Muscle of leg (tissue), 16 donors: ENCODE measurements at places on chromosomes 4 and X. TPM values are rescaled to one million over a fixed set of nuclear protein-coding genes. Genes with fewer than 3 reads are reported as not detected.

GRCh38 chr4:148289740-148290139, 152.5 kb downstream of the NR3C2 start:
- no peaks in the 10 kb centered on the region for H3K36me3 ChIP-seq
- no peak overlapping the region for H3K27ac ChIP-seq
- DNase-seq = no peak
- no peaks in the 10 kb centered on the region for H3K27me3 ChIP-seq
- no peak overlapping the region for H3K4me3 ChIP-seq
- peaks cover 7% of the 10 kb centered on the region for H3K4me1 ChIP-seq

DNA sequence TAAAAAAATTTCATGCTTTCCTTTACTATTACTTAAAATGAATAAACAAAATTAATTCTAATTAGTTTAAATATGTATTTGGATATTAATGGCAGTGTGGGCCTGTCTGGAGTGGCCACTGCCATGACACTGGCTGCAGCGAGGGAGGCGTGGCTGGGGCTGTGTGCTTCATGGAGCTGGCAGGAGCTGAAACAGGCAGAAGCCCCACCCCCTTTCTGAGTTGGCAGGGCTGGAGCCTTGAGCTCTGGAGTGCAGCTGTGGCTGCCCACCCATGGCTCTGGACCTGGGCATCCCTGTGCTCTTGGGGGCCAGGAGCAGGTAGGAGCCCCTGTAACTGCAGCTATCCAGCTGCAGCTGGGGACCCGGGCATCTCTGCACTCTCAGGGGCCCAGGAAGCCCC, 8.2 kb upstream of the HSD17B11 start:
- H3K4me1 ChIP-seq = no peaks in the 10 kb centered on the region
- no peak overlapping the region for H3K27ac ChIP-seq
- H3K36me3 ChIP-seq = no peaks in the 10 kb centered on the region
- no peak for DNase-seq
- H3K4me3 ChIP-seq = no peak overlapping the region

- no peaks in the 10 kb centered on the region for H3K36me3 ChIP-seq
- no peaks in the 10 kb centered on the region for H3K4me1 ChIP-seq
- DNase-seq = peak; percentile 59
- H3K4me3 ChIP-seq = no peak overlapping the region
Measured at GRCh38 chrX:14039344-14039743, 9.7 kb upstream of the GEMIN8 start.

DNA sequence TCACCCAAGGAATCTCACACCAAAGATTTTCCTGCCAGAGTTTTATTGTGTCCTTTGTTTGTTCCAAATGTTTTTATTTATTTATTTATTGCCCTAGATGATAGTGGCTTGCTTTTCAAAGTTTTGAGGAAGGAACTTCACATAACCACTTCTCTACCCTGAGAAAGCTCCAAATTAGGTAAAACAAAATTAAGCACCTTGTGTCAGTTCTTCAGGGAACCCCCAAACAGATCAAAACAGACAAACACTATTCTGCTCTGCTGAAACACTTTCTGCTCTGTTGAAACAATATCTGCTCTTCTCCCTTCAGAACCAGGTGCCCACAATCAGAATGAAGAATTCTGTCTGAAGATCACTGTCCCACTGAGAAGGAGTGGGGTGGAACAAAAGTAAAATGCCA, 16.5 kb upstream of the CYBB start:
- H3K27me3 ChIP-seq = no peaks in the 10 kb centered on the region
- H3K4me1 ChIP-seq = no peaks in the 10 kb centered on the region
- DNase-seq = no peak
- no peaks in the 10 kb centered on the region for H3K36me3 ChIP-seq
- no peak overlapping the region for H3K27ac ChIP-seq

DNA sequence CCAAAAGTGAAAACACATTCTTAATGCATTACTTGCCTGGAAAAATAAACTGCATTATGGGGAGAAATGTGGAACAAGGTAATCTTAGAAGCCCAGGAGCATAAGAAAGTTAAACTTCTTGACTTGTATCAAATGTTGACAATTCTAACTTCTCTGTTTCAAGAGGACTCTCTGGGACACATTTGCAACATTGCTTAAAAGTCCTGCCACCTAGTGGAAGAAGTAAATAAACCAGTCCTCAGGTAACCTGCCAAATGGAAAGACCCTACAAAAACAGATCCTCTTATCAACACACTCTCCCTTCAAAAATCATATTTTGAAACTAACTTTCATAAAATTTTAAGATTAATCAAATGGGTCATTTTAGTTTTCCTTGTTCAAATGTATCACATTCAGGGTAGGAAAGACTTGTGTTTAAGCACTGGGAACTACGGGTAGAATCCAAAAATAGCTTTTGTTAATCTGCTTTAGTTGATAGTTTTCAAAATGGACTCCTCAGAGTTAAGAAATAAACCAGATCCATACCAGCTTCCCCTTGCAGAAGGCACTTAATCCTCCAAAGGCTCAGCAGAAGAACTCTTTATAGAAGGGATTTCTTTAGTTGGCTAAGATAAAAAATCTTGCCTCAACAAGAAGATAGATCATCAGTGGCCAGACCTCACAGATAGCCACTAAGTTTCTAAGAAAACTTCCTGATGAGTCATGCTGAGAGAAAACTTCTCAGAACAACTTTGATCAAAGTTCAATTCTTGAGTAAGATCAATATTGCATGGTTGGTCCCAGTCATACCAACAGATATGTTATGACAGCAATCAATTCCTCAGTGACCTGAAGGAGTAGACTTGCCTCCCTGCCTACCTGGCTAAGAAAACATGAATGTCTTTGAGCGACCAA, 141.7 kb downstream of the HHIP start:
- H3K27ac ChIP-seq = no peak overlapping the region
- no peak overlapping the region for H3K4me3 ChIP-seq
- no peaks in the 10 kb centered on the region for H3K27me3 ChIP-seq
- H3K36me3 ChIP-seq = no peaks in the 10 kb centered on the region

DNA sequence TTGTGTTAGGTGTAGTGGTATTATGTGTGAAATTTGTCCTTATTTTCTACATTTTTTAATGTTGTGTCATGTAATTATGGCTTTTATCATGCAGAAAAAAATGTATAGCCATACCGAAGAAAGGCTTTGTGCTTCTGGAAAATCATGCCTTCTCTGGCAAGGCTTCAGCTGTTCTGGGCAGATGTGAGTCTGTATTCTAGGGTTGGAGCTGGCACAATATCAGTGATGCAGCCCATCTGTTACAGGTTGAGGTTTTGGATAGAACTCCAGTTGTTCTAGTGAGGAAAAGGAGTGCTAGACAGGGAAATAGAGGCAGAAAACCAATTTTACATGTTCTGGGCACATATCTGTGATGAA, 44.8 kb upstream of the PRSS12 start:
- no peaks in the 10 kb centered on the region for H3K36me3 ChIP-seq
- no peaks in the 10 kb centered on the region for H3K27me3 ChIP-seq
- H3K4me3 ChIP-seq = no peak overlapping the region
- H3K27ac ChIP-seq = no peak overlapping the region
- peak; percentile 7 for DNase-seq

- no peak overlapping the region for H3K27ac ChIP-seq
- H3K4me1 ChIP-seq = no peaks in the 10 kb centered on the region
- no peak for DNase-seq
- no peak overlapping the region for H3K4me3 ChIP-seq
Measured at GRCh38 chr4:157447195-157447594, 226.7 kb downstream of the GRIA2 start.

DNA sequence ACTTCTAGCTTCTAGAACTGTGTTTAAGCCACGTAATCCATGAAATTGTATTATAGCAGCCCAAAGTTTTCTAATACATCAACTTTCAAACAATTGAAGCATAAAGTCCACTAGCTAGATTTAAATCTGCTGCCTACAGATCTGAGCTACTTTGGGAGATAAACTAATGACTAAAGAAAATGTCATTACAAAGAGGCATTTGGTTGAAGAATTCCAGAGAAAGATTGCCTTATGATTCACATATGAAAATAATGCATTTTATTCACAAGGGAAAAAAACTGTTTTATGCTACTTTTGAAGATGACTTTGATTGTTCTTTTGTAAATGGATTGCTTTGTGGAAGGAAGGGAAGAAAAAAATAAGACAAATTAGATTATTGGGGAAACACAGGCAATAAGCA, 124.1 kb upstream of the SLIT2 start:
- no peaks in the 10 kb centered on the region for H3K27me3 ChIP-seq
- H3K36me3 ChIP-seq = no peaks in the 10 kb centered on the region
- H3K4me3 ChIP-seq = no peak overlapping the region
- no peak overlapping the region for H3K27ac ChIP-seq

Gene AKAP17A
- polyA plus RNA-seq = 33.9 TPM
